ENCODE measurements at places on chromosomes 4 and X.

- no peak for DNase-seq
Observed at GRCh38 chr4:182937268-182938204, 20.4 kb upstream of the DCTD start.

GRCh38 chr4:173415092-173415491 lies 16.2 kb upstream of the SCRG1 start:
- DNase-seq, result no peak

- peak; percentile 25 for DNase-seq
Observed at GRCh38 chr4:1792832-1793495, at the start of gene FGFR3. Gene FGFR3 (plus strand): TSS chr4:1793293. CDS start chr4:1793935, 642 bp downstream.

DNA sequence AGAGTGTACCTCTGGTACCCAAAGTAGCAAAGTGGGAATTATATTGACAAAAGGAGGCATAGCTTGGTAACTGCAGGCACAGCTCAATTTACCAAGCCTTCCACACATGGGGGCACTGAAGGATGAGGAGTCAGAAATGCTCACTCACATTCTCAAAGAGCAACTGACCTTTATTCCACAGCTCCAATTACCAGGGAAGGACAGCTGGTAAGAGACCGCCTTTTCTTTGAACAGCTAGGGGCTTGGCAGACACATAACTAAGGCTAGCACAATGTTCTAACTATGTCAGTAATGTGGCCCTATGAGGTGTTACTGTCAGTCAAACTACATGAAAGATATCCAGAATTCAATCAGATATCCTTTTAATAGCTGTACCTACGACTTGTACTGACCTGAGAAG lies 20.5 kb upstream of the STS start:
- no peak for DNase-seq

DNA sequence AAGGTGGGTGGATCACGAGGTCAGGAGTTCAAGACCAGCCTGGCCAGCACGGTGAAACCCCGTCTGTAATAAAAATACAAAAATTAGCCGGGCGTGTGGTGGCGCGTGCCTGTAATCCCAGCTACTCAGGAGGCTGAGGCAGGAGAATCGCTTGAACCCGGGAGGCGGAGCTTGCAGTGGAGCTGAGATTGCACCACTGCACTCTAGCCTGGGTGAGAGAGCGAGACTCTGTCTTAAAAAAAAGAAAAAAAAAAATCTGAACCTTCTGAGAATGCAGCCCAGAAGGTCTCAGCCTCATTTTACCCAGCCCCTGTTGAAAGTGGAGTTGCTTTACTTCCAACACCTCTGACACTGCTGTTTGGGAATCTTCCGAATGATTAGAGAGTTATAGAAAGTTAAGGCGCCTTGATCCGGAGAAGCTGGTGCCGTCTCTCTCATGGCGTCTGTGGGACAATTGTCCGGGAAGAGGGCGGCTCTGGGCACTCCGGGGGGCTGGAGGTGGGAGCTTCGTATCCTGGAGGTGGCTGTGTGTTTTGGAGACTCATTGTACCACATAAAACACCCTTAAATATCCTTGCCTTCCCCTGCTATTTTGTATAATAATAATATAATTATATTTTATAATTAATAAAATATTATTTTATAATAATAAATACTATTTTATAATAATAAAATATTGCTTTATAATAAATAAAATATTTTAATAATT lies 92.7 kb upstream of the PPP2R3B start:
- no peak for DNase-seq

DNA sequence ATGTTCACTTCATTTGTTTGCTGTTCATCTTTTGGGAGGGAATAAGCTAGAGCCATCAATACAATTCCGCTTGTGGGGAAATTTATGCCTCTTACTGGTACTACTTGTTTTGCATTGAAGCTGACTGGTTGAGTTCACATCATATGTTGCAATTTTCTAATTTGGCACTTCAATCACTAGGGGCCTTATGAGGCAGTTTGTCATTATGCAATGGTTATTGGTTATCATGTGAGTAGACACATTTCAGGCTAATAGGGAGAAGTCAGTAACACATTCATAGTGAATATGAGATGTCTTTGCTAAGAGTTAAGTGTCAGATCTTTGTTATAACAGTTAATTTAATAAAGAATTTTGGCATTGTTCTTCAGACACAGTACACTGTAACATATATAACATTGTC lies 5.0 kb downstream of the RPL36A start:
- no peak for DNase-seq

DNA sequence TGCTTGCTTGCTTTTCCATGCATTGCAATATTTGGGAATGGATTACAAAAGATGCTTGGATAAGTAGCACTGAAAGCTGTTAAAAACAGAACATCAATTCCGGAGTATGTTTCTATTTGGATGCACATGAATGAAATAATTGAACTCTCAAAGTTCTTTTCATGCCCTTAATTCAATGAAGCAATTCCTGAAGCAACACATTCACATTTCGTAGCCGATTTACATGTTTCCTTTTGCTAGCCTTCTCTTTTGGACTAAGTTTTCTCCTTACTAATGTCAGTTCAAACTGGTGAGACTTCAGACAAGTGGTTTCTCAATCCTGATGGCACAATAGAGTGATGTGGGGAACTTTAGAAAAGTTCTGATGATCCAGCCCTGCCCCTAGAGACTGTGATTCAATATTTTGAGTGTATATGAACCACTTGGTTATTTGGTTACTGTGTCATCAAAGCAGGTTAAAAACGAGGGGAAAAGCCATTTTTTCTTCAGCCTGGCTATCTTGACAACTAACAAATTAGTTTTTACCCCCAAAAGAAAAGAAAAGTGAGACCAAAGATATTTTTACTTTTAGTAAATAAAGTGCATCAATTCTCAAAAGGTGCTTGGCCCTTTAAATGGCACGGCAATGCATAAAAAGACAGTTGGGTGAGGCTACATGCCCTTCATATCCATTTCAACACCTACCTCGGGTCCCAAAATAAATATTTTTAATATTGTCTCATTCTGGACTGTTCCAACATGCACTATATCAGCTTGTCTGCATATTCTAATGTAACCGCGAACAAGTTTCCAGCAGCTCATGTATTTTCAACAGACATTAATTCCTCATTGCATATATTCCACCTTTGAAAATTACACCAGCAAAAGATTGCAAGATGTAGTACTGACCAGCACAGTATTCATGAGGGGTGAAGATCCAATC lies 90.1 kb upstream of the RPL34 start:
- no peak for DNase-seq

DNA sequence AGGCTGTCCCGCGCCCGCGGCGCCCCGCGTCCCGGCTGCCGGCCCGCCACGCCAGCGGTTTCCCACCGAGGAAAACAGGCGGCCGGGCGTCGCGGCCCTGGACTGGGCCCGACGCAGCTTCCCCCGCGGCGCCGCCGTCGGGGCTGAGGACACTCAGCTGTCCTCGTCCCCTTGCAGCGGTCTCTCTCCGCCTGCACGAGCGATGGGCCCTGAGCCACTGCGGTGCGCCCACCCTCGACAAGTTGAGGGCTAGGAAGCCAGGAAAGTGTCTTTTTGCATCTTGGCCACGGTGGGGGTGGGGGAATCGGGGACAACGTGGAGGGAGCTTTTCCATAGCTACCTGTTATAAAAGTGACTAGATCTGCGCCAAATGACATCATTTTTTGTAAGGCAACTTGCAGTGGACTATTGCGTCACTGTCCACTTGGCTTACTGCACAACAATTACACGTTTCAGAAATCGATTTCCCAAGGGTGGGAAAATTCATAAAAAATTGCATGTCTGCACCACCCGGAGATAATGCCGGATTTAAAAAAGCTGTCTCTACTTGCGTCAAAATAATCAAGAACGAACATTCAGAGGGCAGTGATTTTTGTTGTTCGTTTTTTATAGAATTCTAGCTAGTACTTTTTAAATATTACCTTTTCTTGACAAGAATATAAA lies 1.1 kb downstream of the KLHL15 start:
- DNase-seq, result peak; percentile 49

GRCh38 chrX:9310616-9311015 lies 154.2 kb upstream of the TBL1X start:
- DNase-seq, result peak; percentile 9

DNA sequence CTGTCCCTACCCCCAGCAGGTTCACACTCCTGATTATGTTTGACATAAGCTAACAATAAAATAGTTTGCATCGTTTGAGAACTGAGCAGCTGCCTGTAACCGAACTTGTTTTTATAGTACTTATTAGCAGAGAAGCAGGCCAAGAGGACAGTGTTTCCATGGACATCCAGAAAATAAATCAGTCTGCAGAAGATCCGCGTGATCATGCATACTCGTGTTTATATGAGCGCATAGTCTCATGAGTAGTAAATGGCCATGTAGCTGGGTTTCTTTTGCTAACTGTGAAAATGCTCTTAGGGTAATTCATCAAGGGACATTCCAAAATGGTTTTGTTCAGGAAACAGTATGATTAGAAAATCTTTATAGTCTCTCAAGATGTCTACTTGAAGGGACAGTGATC lies 289.2 kb downstream of the DCTD start:
- no peak for DNase-seq

DNA sequence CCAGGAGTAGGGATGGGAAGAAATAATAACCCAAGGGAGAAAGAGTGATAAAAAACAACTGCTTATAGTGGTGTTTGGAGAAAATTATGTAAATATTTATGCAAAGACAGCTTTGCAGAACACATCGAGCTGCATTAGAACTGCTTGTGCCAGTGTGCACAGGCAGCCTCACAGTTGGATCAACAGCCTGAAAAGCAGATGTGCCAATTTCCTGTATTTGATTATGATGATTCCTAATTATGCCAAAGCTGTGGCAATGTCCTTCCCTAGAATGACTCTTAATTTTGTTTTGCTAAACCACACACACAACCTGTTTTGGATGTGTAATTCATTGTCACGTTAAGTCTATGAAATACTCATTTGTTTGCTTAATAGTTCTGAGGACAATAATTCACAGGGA lies 30.6 kb upstream of the ANTXR2 start:
- no peak for DNase-seq

GRCh38 chr4:51963841-51964517 lies 56.2 kb downstream of the LRRC66 start:
- DNase-seq, result no peak

GRCh38 chr4:114041117-114041475 lies 61.6 kb upstream of the ARSJ start:
- no peak for DNase-seq

- no peak for DNase-seq
Observed at GRCh38 chrX:19566359-19567222, 51.3 kb upstream of the MAP3K15 start.

- no peak for DNase-seq
Observed at GRCh38 chr4:71259911-71260331, 78.9 kb upstream of the SLC4A4 start.

DNA sequence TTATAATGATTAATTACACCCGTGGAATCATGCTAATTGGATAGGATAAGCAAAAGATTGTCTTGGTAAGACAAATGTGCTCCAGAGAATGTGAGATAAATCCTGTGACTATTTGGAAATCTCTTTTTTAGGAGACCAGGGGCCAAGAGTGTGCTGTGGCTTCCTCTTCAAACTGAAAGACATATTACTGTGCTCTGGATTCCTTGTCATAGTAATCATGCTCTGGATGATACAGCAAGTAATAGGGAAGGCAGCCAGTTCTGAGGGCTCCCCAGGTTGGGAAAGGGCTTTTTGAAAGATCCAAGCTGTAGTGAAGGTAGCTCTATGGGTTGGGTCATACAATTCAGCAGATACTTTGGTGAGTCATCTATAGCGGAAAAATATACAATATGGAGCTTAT lies 600.5 kb downstream of the PCDH18 start:
- DNase-seq, result no peak

Data from Caki2 (cell line).